ENCODE measurements at places on chromosomes 1 and 21.

DNA sequence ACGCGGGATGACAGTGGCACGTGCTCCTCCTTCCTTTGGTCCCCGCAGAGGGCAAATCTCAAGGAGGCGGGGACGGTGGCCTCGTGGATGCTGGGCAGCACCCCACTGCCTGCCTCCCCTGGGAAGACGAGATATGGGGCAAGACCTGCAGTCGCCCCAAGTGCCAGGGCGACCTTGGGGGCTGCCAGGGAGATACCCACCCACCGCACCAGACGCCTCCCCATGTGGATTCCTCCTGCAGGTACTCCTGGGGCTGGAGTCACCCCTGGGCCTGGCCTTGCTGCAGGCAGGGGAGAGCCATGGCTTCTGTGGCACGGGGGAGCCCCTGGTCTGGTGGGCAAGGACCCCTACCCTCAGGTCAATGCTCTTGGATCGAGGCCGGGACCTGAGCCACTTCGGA, 5.9 kb upstream of the AURKAIP1 start:
- DNase-seq: no peak

GRCh38 chr1:84031802-84032327, 32.9 kb upstream of the TTLL7 start:
- no peak for DNase-seq

DNA sequence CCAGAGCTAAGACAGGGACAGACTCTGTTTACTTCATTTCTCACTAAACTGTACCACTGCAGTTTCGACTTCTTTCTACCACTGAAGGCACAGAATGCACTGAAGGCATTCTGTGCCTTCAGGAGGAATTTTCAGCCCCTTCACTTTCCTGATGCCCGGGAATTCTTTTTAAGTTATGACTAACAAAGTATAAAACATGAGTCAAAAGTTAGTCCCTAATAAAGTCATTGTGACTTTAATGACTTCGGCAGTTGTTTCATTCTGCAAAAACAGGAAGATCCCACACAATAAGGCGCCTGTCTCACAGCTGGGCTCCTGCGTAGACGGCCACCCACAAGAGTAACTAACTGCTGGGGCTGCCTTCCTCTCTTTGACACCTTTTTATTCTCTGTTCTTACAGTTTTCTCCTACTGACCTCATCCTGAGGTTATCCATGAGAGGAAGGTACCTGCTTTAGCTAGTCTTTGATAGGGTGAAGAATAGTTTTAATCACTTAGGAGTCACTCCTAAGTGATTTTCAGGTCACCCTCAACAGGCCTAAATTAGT, 183.9 kb upstream of the SGIP1 start:
- DNase-seq: no peak

DNA sequence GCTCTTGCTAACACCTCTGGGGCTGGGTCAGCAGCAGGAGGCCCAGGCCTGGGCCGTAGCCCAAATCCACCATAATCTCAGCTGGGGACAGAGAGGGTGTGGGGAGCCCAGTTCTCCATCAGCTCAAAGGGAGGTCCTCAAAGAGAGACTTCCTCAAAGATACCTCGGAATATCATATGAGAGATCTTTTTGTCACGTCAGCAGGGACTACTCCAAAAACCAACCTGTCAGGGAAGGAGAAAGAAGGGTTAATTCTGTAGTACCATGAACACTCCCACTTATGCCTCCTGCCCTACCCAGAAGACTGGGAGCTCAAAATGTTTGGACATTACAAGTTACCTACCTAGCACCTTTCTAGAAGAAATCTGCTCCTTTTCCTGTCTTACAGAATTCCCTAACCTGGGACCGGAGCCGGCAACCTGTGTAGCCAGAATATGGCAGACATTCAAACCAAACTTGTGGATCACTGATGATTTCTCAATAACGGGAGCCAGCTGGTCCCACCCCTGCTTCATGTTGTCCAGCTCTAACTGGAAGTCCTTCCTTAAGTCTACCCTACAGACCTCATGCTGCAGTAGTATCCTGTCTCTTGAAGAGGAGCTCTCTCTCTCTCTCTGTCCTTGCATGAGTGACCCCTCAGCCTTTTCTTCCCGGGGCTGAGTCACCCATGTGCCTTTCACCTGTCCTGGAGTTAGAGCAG, 4.8 kb downstream of the RSPO1 start:
- DNase-seq: no peak

DNA sequence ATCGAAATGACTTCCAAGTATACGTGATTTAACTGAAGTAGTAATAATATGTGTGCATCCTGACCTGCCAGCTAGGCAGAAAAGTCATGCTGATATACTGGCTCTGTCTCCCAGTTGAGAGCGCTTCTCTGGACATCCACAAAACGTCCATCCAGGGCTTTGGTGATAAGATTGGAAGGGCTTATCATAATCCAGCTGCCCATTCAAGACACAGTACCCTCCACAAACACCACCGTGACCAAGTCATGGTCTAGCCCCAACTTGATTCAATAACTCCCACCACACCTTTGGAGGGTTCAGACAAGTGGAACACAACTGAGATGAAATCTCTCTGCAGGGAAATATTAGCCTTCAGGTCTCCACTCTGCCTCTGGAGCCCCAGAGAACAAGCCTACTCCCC, 76.2 kb downstream of the CD46 start:
- no peak for DNase-seq

DNA sequence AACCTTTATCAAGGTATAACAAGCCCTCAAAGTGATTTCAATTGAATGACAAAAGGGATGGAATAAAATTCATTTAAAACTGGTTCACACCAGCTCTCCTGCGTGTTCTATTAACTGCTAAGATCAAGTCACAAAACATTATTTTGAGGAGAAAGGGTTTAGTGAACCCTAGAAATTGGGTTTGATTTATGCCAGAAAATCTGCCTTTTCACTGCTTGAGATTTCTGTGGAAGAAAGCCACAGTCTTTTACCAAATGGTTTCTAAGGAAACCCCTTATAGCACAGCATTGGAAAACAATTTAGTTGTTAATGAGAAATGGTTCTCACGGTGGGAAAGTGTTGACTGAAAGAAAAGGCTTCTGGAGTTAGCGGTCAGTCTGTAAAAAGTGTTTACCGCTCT, 43.6 kb upstream of the DPH5 start:
- no peak for DNase-seq

GRCh38 chr1:184941410-184941733, 32.9 kb downstream of the NIBAN1 start:
- no peak for DNase-seq

DNA sequence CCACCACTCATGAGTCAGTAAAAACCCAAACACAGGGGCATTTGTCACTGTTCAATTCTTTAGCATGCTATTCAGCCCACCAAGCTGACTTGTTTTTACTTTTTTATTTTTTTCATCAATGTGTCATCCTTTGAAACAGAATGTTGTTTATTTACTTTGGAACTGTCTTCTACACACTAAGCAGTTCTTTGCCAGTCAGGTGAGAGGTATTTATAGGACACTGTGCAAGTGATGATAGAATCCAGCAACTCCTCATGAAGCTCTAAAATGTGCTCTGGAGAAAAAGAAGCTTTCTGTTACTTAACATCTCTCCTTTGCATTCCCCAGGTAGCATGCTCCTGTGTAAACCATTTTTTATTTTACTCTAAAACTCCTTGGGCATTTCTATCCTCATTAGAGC, 582.0 kb upstream of the TMPRSS15 start:
- DNase-seq: no peak
